ENCODE measurements at places on chromosomes 1 and 21.
A peak's percentile ranks its signal among the peaks of the same experiment; 100 is the strongest.

DNA sequence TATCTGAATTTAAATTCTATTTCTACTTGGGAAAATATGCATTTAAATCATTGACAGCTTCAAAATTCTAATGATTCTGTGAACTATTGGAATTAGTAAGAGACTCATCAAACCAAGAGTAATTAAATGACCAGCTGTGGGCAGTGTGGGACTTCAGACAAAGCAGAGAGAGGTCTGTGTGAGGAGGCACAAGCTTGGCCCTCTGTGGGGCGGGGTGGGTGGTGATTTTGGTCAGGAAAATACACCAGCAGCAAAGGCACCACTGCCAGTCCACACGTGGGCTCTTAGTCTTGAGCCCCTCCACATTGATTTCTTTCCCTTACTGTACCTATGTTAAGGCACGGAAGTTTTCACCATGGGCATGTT lies 39.2 kb upstream of the RAB4A start:
- DNase-seq, result no peak

DNA sequence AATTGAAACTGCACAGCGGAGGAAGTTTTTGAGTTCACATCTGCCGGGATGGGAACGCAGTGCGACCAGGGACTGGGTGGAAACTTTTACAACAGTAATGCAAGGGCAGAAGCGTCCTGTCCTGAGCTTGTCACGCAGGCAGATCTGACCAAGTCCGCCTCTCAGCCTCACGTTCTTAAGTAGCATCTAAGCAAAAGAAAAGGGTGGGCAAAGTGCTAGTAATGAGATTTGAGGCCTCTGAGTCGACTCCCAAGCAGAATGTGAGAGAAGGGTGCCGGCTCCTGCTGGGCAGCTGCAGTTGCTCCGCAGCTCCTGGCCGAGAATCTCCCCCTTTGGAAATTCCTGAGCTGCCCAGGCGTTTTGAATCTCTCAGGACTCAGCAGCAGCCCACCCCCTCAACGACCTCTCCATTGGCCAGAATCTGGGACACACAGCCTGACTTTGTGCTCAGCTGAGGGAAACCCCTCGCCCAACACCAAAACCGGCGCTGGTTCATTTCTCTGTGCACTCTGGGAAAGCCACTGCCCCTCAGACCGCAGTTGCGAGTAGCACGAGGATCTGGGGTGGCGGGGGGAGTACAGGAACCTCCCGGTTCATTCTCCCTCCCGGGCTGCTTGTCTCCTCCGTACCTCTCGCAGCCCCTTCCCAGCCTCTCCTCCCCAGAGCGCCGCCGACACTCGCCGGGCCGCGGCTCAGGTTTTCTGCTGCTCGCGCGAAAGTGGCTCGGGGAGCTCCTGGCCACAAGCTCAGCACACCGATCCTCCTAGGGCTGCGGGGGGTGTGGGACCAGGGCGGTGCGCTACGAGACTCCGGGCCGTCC lies 913 bp upstream of the S1PR1 start:
- no peak for DNase-seq

GRCh38 chr1:224456637-224456953 lies 22.0 kb upstream of the WDR26 start:
- no peak for DNase-seq

DNA sequence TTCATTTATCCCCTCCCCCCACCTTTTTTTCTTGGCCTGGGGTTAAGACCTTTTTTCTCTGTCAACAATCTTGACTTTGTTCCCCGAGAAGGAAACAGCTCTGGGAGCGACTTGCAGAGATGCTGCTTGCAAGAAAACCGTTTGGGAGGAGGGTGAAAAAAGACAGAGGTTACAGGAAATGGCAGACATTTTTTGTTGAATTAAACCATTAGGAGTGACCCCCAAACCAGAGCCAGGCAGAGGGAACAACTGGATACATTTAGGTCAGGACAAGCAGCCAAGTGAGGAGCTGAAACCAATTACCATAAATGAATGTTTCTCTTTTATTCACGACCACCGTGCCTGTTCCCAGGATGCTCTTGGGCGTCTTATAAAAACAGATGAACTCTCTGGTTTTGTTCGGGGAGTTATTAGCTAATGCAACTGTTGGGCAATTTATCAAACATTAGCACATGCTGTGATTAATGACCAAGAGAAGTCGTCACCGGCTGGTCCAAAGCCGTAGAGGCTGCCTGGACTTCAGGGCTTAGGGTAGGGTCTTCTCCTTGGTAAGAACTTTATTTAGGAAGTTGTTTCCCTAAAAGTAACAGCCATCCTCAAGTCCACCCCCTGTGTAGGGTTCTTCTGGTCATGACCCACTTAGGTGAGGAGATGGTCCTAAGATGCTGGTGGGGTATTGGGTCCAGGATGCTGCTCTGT lies 141.0 kb downstream of the FOXD2 start:
- DNase-seq, result no peak

GRCh38 chr1:7301664-7301981 lies 469.5 kb upstream of the VAMP3 start:
- no peak for DNase-seq

- DNase-seq, result no peak
These were observed 59.8 kb upstream of the MUTYH start for GRCh38 chr1:45400049-45400448.

DNA sequence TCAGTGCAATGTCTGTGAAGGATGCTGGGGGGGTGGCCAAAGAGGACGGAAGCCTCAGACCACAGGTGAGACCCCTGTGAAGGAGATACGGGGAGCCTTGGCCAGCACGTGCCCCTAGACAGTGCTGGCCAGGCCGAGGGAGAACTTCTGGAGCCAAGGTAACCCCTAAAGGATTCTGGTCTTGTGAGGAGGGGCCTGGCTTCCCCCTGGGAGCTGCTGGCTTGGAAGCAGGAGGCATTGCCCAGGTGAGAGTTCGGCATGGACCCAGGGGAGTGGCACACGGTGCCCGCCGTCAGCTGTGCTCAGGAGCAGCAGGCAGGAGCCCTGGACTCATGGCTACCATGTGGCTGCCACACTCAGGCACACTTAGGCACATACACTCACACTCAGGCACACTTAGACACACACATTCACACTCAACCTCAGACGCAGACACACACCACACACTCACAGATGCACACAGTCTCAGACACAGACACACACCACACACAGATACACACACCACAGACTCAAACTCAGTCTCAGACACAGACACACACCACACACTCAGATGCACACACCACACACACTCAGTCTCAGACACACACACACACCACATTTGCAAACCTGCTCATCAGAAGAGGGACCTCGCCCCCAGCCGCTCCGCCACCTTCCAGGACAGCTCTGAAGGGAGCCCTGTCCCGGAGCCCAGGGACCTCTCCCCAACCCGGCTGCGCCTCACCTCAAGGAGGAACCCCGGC lies 1.1 kb upstream of the COL6A2 start:
- no peak for DNase-seq

GRCh38 chr1:186618401-186619170 lies 61.6 kb downstream of the PTGS2 start:
- peak; percentile 98 for DNase-seq

DNA sequence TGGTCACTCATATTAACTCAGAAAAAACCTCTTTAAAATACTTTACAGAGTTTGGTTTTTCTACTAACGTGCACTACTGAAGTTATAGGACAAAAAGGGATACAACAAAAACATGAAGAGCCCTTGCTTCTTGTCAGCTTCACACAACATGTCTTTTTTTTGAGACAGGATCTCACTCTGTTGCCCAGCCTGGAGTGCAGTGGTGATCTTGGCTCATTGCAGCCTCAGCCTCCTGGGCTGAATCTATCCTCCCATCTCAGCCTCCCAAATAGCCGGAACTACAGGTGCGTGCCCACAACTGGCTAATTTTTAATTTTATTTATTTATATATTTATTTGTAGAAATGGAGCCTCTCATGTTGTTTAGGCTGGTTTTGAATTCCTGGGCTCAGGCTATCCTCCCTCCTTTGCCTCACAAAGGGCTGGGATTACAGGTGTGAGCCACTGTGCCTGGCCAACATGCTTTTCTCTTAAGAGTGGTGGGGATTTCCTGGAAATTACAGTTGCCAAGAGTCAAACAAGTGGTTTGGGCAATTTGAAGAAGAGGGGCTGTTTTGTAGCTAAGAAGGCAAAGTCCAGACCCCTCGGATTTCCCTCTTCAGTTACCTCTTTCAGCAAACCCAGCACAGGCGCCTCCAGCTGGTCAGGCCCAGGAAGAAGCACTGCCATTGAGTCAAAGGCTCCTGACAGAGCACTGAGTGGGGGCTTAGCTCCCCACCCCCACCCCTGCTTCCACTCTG lies 6.4 kb upstream of the SMPDL3B start:
- DNase-seq, result no peak

DNA sequence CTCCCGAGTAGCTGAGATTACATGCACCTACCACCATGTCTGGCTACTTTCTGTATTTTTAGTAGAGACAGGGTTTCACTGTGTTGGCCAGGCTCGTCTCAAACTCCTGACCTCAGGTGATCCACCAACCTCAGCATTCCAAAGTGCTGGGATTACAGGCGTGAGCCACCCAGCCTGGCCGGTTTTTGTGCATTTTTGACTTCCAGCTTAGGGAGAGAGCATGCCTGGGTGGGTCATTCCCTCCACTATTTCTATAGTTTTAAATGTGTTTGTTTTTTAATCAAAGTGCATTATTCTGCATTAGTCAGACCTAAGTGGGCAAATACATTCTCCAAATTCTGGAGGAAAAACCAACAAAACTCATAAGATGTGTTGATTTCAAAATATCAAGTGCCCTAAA lies 207.4 kb upstream of the NRIP1 start:
- DNase-seq, result no peak

DNA sequence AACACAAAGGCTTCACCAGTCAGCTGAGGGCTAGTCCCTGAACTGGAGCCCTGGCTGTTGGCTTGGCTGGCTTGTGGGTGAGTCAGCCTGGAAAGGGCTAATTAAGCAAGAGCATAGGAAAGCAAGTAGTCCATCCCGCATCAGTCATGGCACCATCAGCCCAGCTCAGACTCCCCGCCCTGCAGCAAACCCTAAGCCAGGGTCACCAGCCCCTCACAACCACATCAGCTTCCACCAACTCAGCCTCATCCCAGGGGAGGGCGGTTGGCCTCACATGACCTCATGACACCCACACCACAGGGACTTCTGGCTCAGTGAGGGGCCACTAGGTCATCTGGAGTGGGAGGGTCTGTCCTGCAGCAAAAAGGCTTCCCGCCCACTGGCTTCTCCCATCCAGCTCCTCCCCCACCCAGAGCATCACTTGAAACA lies 7.0 kb upstream of the SPATC1L start:
- DNase-seq, result peak; percentile 57

- DNase-seq, result peak; percentile 59
These were observed 26.8 kb upstream of the NCAM2 start for GRCh38 chr21:20971296-20971921.

- peak; percentile 74 for DNase-seq
These were observed 27.4 kb downstream of the SYF2 start for GRCh38 chr1:25204797-25205480.

GRCh38 chr1:80359666-80360065 lies 1353.1 kb upstream of the ADGRL4 start:
- DNase-seq, result no peak

- peak; percentile 12 for DNase-seq
These were observed at the start of gene RXFP4 for GRCh38 chr1:155940993-155941844. RXFP4 (plus strand) TSS chr1:155941638; CDS start chr1:155941710, 72 bp downstream.

GRCh38 chr1:39102537-39103327 lies 76.6 kb downstream of the NDUFS5 start:
- DNase-seq, result peak; percentile 94

DNA sequence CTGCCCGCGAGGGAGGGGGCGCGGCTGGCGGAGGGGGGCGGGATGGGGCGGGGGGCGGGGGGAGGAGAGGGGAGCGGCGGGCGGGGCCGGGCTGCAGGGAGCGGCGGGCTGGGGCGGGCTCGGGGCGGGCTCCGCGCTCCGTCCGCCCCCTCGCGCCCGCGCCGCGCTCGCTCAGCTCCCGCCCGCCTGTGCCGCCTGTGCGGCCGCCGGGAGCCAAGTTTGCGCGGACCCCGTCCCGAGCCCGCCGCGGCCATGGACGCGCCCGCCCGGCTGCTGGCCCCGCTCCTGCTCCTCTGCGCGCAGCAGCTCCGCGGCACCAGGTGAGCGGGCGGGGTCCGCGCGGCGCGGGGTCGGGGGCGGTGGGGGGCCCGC lies at the start of gene GABRD:
Gene GABRD (plus strand): TSS at position 174 of the 372 bp plus-strand sequence. CDS start 79 bp downstream, at position 253.
- DNase-seq, result peak; percentile 10

GRCh38 chr1:158248771-158249170 lies 5.5 kb upstream of the CD1A start:
- peak; percentile 72 for DNase-seq

GRCh38 chr1:92543131-92544055 lies 56.7 kb upstream of the GFI1 start:
- DNase-seq, result no peak

- no peak for DNase-seq
These were observed 203.5 kb upstream of the ZNHIT6 start for GRCh38 chr1:85911742-85912141.

DNA sequence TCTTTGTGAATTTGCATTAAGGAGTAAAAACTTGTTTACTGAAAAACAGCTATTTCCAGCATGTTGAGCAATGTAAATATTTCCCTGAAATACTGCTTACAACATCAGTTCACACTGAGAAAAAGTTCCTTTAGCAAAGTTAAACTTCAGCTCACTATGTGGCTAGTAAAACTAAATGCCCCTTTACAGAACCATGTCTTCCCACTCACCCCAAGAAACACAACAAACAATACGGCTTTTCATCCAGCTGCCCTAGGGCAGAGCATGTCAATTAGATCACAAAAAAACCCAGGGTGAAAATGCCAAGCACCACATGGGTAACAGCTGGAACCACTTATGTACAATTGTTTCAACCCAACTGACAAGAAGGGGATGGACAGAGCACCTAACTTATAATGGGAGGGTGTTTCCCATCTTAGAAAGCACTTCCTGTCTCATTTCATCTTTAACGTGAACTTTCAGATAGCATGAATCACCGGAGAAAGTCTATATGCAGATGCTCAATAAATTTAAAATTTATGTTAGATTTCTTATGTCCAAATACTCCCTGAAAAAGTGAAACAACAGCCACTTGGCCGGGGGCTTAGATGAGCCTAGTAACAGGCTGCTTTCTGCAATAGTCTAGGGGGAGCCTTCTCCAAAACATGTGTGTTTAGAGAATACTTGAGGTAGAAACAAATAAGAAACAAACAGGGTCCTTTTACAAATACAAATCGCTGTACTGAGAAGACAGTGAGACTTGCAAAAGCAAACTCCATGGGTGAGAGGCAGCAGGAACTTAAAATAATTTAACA lies 6.6 kb downstream of the NID1 start:
- DNase-seq, result no peak

DNA sequence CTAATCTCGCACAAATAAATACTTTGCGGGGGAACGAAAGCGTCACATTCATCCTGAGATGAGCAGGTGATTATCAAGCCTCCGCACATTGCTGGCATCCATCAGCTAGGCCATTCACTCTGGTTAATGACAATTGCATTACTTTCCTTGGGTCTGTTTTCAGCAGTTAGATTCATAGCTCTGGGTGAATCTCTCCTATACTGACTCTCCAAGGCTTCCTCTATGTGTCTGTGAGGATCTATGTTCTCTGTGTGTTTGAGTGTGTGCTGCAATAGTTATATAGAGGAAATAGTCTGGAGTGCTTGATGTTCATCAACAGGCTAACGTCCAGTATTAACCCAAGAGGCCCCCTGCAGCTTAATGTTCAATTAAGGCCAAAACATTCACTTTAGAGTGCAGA lies 133.0 kb upstream of the CTTNBP2NL start:
- no peak for DNase-seq

GRCh38 chr1:29849038-29849750 lies 612.9 kb downstream of the PTPRU start:
- peak; percentile 63 for DNase-seq

Measured in suppressor macrophage treated with lipopolysaccharide for 4 hours (primary cell).